Right renal pelvis (tissue), 4 donors: ENCODE measurements at places on chromosomes 2 and 18. TPM values are rescaled to one million over a fixed set of nuclear protein-coding genes. Genes with fewer than 3 reads are reported as not detected.

DNA sequence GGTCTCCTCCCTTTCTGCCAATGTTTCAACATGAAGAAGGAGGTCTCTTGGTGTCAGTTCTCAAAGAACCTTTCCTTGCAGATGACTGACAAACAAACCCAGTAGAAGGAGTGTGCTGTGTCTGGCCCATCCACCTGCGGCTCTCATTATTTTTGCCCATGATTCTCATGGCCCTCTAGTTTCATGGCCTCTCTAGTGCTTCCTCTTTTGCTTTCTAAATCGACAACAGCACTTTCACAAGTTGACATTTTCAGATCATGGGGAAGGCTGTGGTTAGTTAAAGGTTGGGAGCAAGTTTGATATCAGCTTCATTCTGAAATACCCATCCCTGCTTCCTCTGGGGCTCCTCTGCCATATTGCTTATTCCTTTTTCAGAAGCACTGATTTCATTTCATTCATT, 805.2 kb downstream of the SLC4A3 start:
- DNase-seq = no peak

The TLX2 gene
- 0.26 TPM for polyA plus RNA-seq

The SP140L gene
- polyA plus RNA-seq = 8.3 TPM

- no peak for DNase-seq
Measured at GRCh38 chr2:11904029-11904428, 157.6 kb downstream of the LPIN1 start.

- DNase-seq = no peak
Measured at GRCh38 chr2:78541451-78542267, 483.8 kb upstream of the REG3G start.

DNA sequence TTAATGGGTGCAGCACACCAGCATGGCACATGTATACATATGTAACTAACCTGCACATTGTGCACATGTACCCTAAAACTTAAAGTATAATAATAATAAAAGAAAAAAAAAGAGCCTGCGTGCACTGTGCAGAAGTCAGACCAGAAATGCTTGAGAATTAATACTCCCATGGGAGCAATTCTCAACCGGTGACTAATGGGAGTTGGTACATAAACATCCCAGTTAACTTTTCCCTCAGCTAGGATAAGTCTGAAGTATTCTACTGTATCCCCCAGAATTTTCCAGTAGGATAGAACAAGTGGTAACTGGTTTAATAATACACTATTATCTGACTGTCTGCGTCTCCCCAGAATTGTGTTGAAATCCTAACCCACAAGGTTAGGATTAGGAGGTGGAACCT, 113.6 kb upstream of the COL5A2 start:
- no peak for DNase-seq

The TNFRSF11A gene
- polyA plus RNA-seq = 2.2 TPM

DNA sequence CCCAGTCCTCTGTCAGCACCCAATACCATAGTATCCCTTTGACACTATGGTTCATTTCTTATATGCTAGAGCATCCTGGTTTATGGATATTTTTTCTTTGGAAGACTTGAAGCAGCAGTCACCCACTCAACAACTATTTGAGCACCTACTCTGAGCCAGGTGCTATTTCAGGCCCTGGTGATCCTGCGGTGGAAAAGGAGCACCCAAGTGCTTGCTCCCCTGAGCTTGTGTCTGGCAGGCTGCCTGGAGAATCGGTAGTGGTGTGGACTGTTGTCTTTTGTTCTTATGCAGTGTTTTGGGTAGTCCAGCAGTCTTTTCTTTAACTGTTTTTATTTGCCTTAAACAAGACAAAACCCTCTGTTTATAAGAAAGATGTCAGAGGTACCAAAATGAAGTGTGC, 28.9 kb downstream of the NCK2 start:
- no peak for DNase-seq

DNA sequence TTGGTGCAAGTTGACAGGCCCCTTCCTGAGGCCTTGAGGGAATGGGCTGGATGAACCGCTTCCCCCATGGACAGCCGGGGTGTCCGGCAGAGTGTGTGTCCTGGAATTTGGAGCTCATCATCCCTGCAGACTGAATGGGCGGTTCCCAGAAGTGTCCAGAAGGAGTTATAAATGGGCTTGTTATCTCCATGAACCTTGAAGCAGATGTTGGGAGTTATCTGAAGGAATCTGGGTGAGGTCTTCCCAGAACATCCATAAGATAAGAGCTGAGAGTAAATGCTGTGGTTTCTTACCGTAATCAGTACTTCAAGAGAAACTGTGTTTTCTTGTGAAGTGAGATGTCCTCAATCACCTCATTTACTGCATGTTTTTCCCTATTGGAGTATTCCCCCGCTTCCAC, 21.1 kb downstream of the PLB1 start:
- no peak for DNase-seq

DNA sequence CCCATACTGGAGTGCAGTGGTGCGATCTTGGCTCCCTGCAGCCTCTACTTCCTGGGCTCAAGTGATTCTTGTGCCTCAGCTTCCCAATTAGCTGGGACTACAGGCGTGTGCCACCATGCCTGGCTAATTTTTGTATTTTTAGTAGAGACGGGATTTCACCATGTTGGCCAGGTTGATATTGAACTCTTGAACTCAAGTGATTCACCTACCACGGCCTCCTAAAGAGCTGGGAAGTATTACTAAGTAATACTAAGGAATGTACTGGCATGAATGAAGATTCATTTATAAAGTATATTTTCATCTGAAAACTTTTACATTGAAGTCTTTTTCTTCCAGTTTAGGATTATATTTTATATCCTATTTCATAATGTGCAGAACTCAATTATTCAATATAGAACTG, 38.1 kb downstream of the NUP35 start:
- no peak for DNase-seq

- DNase-seq = no peak
Measured at GRCh38 chr2:96914332-96914731, 44.5 kb upstream of the SEMA4C start.

- peak; percentile 81 for DNase-seq
Measured at GRCh38 chr2:178480227-178481181, at the start of gene PLEKHA3. TSS of gene PLEKHA3 (plus strand) at chr2:178480457. CDS start at chr2:178480870, 413 bp downstream.

DNA sequence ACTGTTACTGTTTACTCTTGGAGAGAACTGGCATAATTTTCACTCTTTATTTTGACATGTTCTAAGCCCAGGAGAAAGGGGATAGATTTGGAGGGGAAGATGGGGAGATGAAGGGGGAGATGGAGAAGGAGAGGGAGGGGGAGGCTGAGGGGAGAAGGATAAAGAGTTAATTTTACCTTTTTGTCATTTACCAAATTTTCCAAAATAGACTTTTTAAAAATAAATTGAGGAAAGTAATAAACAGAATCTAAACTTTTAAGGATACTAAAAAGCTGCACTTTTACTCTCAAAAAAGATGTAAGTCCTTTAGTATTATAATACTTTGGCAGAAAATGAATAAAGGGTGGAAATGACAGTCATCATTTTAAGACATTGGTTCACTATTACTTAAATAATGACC, 12.3 kb downstream of the MMADHC start:
- no peak for DNase-seq

The NT5C1B gene
- polyA plus RNA-seq = 0.69 TPM

GRCh38 chr2:150214626-150215025, 272.8 kb downstream of the RND3 start:
- DNase-seq = no peak

The ICOS gene
- polyA plus RNA-seq = not detected

- no peak for DNase-seq
Measured at GRCh38 chr2:200702646-200703118, 109.0 kb upstream of the BZW1 start.

DNA sequence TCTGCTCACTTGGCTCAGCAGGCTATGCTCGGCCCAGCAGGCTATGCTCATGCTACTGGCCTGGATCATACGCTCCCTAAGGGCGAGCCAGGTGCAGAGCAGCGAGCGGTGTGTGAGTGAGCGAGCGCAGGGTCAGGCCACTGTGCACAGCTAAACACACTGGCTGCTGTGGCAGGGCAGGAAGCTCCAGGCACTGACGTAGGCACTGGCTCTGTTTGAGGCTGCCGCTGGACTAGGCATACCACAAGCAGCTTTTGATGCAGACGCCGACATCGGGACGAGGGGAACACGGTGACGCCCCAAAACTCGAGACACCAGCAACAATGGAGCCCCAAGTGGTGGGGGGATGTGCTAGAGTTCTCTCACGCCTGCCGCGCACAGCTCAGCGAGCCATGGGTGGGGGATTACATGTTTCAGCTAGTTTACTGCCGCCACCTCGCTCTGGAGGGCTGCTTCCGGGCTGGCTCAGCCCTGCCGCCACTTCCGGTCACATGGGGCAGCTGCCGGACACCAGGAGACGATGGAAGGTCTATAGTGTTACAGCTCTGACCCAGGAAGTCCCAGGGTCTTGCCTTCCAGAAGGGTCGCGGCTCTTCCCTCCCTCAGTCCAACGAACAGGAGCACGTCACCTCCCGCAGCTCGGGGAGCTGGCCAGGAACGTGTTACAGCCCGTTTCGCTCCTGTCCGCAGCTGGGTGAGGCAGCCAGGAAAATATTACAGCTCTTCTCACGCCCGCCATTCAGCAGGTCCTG, 1176.9 kb upstream of the LRRTM1 start:
- DNase-seq = no peak

DNA sequence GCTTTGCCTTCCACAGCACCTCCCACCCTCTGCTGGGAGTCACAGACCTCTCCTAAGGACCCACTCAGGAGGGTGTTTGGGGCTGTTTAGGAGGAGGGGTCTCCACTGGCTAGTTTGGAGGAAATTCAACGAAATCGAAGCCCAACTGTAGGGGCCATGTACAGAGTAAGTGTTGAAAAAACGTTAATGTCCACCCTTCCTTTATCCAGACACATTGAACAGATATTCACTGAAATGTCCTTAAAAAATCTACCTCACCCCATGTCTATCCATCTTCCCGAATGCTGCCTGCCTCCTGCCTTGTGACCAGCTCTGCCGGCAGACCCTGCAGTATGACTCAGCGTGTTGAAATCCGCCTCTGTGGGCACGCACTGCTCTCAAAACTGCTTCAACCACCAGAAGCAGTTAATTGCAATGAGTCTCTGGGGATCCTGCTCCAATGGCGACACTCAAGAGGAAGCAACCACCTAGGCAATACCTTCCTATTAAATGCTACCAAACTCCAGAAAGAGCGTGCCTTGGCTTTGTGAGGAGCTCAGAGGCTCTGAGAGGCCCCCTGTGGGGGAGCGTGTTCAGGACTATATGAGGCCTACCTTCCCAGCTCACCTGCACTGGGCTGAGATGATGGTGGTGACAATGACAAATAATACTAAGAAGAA, 61.4 kb upstream of the RTN4 start:
- DNase-seq = no peak

- no peak for DNase-seq
Measured at GRCh38 chr2:108565778-108566375, 31.6 kb downstream of the LIMS1 start.
